T follicular helper cell (primary cell): ENCODE measurements at places on chromosomes 5 and 9.

DNA sequence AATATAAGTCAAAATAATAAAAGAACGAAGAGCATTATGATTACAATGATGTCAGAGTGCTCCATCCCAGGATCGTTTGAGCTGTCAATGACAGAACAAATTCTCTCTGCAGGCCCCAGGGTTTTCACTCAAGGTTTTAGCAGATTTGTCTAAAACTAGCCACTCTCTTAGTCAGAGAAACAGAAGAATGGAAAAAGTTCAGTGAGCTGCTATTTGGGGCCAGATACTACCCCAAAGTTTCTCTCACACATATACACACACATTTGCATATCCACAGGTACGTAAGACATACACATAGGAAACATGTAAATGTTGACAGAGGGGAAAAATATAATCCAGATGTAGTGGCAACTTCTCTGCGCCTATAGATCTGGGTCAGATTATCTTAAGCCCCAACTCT, 76.3 kb upstream of the SEMA6A start:
- no peak for DNase-seq

- no peak for DNase-seq
Observed at GRCh38 chr9:37324691-37325490, 97.6 kb upstream of the GRHPR start.

GRCh38 chr9:27118916-27119315, 9.9 kb downstream of the TEK start:
- no peak for DNase-seq

DNA sequence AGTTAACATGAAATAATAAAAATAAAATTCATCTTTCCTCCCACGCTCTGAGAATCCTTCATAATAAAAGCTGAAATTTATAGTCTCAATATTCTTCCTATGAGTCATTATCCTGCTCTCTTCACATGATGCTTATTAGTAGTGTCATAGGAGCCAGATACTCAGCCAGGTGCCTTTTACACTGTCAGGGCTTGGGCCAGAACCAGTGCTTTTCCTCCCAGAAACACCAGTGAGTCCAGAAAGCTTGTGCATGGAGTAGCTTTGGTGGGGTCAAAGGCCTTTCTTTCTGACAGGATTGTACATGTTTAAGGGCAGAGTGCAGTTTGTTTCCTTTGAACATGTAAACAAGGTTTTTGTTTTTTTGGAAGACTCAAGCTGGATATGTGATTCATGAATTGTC, 6.8 kb downstream of the LSM11 start:
- DNase-seq = no peak

DNA sequence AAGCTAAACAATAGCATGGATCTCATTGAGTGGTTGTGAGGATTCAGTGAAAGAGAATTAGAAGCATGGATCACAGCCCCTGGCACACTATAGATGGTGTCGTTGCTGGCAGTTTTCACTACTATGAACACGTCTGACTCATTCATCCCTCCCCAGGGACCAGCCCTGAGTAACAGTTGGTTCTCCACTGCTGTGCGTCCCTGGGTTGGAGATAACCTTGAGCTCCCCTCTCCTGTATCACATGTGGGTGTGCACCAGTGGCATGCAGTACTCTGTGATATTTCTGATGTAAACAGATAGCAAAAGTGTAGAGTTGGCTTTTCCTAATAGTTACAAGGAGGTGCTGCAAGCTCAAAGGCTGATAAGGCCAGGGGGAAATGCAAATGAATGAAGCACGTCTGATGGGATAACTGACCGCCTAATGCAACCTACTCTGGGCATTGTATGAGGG, 8.8 kb upstream of the LCP2 start:
- no peak for DNase-seq
